ENCODE measurements at places on chromosomes 13 and 19.

DNA sequence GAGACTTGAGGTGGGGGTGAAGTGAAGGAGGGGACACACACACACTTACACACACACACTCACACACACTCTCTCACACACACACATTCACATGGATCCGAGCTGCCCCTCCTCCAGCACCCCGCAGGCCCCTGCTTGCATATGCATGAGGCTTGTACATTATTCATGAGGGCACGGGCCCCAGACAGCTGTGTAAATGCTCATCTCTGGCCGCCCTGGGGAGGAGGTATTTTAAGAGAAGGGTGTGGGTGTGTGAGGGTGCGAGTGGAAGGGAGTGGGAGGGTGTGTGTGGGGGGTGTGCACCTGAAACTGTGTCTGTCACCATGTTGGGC, 2.4 kb downstream of the NCAN start:
- DNase-seq, result no peak

DNA sequence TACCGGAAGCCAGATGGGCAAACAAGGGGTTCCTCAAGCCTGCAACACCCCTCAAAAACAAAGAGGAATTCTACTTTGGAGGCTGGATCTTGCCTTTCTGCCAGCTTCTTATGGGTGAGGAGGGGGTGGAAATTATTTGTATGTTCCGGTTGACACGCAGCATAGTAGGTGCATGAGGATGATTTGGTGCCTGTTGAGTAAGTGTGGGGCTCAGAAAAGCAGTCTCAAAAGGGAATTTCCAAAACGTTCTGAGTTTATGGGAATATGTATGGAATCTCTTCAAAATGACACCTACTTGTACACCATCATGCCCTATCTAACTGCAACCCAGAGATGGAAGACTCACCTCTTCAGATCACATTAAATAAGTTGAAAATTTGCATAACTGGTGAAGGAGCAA, 3.0 kb upstream of the TECR start:
- no peak for DNase-seq

GRCh38 chr19:19524053-19524452, 4.7 kb upstream of the YJEFN3 start:
- DNase-seq, result no peak

- DNase-seq, result no peak
These were observed 19.2 kb downstream of the RAB20 start for GRCh38 chr13:110542169-110542796.

DNA sequence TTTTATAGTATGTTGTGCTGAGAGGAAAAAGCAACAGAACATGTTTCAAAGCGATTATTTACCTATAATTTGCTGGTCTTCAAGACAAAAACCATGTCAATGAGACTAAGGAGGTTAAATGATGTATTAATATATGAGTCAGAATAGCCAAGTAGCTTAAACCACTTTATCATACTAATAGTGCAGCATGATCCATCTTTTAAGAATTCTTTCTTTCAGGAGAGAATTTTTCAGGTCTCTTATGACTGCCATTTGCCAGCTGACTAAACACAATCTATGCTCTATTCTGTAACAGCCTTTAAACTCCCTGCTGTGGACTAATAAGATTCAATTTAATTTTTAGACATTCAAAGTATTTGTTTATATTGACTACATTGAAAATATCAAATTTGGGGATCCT, 93.7 kb downstream of the TRPC4 start:
- no peak for DNase-seq

DNA sequence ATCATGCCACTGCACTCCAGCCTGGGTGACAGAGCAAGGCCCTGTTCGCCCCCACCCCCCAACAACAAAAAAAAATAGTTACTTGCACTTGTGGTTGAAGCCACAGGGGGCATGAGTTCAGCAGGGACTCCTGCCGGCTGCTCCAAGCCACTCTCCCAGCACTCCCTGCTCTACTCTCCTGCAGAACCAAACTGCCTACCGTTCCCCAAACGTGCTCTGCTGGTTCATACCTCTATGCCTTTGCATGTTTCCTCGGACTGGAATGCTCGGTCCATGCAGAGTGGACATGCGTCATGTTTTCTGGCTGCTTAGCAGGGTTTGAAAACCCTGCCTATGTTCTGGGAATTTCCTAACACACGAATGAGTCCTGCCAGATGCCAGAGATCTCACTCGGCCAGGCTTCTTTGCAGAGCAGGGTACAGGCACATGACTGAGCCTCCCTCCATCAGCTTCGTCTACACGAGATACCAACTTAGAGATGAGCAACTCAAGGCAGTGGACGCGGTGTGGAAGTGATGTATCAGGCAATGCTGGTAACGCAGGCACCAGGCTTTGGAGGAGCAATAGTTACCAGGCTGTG, 8.5 kb upstream of the SLC25A15 start:
- DNase-seq, result no peak

DNA sequence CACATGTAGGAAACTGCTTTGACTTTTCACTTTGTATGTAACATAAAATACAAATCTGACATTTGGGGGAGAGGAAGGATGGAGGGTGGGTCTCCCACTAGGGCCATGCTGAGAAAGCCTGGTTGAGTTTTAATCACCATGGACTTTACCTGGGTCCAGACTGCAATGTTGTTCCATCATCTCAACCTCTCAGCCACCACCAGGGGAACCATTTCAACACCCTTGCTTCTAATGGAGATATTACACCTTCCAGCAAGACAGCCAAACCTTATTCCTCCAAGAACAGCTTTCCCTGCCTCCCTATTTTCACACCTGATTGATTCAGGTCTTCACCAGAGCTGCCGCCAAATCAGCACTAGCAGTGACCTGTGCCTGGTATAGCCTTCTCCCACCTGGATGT, 56.0 kb downstream of the ZAR1L start:
- DNase-seq, result no peak

DNA sequence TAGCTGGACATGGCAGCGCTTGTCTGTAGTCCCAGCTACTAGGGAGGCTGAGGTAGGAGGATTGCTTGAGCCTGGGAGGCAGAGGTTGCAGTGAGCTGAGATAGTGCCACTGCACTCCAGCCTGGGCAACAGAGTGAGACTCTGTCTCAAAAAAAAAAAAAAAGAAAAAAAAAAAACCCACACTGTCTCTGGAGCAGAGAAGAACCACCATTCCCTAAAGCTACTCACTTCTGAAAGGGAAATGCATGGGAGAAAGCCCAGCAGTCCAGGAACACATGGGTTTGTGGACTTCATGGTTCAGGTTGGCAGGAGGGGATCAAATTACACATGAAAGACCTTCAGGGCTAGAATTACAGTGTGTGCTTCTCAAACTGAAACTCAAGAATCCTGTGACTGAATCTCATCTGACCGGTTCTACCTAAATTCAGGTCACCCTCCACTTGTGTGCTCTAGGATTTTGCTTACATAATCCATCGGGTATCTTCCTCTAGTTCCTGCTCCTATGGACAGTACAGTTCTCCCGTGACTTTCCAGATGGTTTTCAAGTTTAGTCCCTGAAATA, 30.2 kb upstream of the CPB2 start:
- DNase-seq, result no peak

DNA sequence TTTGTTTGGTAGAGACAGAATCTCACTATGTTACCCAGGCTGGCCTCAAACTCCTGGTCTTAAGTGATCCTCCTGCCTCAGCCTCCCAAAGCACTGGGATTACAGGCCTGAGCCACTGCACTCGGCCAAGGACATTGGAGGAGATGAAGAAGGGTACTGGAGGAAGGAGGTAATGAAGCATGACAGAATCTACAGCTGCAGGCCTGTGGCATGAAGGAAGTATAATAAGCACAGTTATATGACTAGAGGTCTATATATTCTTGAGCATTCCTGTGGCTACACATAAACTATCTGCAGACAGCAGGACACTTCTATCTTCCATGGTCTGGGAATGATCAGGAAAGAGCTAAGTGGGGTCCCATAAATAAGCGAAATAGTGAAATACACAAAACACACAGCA, 18.2 kb downstream of the ZNF565 start:
- no peak for DNase-seq

DNA sequence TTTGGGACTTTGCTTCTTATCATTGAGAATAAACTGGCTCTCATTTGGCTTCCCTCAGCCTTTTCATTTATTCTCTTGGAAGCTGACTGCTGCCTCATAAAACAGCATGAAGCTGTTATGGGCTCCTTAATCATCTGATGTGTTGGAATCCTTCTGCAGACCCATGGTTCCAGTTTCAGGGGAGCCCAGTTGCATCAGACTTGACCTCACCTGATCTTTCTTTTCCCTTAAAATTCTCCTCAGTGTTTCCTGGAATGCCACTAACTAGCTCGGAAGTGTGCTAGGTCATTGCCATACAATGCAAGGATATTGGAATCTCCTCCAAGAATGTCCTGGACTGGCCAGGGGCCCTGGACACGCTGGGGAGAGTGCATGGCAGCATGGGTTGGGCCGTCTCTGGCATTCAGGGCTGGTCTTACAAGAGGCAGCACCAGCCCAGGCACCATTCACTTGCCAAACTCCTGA, 158.7 kb downstream of the FLT1 start:
- no peak for DNase-seq

- no peak for DNase-seq
These were observed 19.4 kb downstream of the IRS2 start for GRCh38 chr13:109767023-109767422.

Measured in forelimb muscle (tissue), 1 donor.